Renal pelvis (tissue), 12 donors: ENCODE measurements at places on chromosomes 3 and 15. TPM values are rescaled to one million over a fixed set of nuclear protein-coding genes. Genes with fewer than 3 reads are reported as not detected.

CHST13 gene
- 7.4 TPM for polyA plus RNA-seq

CELF6 gene
- 5.2 TPM for polyA plus RNA-seq

PHLDB2 gene
- polyA plus RNA-seq, result 77.7 TPM

SCG5 gene
- 26.1 TPM for polyA plus RNA-seq

NUP210 gene
- 33.7 TPM for polyA plus RNA-seq

GNB5 gene
- polyA plus RNA-seq, result 21.9 TPM

MYEF2 gene
- 140 TPM for polyA plus RNA-seq

CPN2 gene
- polyA plus RNA-seq, result 0.74 TPM

GMNC gene
- polyA plus RNA-seq, result 6.7 TPM

PLCH1 gene
- 12.8 TPM for polyA plus RNA-seq

CSPG5 gene
- 1.5 TPM for polyA plus RNA-seq

A4GNT gene
- 1.9 TPM for polyA plus RNA-seq

LMAN1L gene
- polyA plus RNA-seq, result 0.04 TPM

EPM2AIP1 gene
- polyA plus RNA-seq, result 54.7 TPM

GP5 gene
- 0.71 TPM for polyA plus RNA-seq

C3orf20 gene
- 0.77 TPM for polyA plus RNA-seq

OTOL1 gene
- not detected for polyA plus RNA-seq

DNA sequence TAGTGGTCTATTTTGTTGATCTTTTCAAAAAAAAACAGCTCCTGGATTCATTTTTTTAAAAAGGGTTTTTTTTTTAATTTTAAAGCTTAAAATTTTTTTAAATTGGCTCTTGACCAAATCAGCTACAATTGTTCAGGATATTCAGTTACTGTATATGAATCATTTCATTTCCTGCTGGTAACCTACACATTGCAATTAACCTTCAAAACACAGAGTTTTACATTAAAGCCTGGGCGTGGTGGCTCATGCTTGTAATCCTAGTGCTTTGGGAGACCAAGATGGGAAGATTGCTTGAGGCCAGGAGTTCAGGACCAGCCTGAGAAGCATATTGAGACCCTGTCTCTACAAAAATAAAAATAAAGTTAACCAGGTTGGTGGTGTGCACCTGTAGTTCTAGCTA lies 163.4 kb downstream of the ALDH1A2 start:
- DNase-seq, result no peak

DNA sequence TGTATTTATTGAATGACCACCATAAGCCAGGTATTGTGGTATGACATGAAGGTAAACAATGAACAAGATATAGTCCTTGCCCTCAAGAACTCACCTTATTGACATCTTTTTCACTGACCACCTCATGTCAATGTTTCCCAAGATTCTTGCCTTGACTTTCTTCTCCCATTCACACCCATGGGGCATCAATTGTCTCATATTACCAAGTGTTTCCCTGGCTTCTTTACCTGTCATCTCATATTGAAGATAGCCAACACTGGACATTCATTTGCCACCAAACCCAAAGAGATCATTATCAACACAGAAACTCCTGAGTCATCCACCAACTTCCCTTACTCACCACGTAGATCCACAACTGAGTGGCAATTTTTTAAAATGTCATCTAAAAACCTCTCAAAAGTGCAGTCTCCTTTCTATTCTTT lies 2.2 kb downstream of the EFHB start:
- no peak for DNase-seq

DNA sequence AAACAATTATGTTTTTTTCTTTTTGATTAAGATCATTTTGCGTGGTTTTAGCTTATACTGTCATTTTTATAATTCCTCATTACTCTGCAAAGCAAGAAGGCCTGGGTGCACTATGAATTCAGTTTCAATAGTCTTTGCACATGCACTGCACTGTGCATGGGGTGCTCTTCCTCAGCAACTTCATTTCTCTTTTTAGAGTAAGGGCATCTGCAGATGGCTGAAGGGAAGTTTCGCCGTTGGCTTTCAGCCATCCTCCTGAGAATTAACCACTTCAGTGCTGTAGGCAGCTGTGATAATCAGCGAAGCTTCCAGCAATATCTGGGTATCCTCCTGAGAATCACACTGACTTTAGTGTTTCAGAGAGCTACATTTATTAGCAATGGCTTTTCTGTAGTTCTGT lies 284.8 kb downstream of the GBE1 start:
- DNase-seq, result no peak

GRCh38 chr3:150743508-150743907 lies 19.5 kb downstream of the SIAH2 start:
- DNase-seq, result no peak

- DNase-seq, result no peak
Measured at GRCh38 chr15:77538027-77538451, 94.7 kb downstream of the LINGO1 start.

GRCh38 chr3:148203297-148204010 lies 494.2 kb upstream of the AGTR1 start:
- DNase-seq, result no peak

GRCh38 chr15:67394873-67395639 lies 125.9 kb upstream of the C15orf61 start:
- no peak for DNase-seq

DNA sequence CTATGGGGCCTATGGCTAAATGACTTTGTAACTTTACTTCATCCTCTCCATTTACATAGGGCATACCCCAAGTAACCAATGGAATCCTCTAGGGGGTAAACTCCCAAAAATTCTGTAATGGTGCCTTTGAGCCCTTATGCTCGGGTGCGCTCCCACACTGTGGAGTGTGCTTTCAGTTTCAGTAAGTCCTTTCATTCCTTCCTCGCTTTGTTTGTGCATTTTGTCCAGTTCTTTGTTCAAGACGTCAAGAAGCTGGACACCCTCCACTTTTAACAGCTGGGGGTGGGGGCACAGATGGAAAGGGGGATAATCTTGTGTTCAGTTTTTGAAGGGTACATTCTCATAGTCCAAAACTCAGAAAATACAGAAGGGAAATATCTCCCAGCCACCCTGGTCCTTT lies 84.4 kb upstream of the C2CD4B start:
- DNase-seq, result no peak

DNA sequence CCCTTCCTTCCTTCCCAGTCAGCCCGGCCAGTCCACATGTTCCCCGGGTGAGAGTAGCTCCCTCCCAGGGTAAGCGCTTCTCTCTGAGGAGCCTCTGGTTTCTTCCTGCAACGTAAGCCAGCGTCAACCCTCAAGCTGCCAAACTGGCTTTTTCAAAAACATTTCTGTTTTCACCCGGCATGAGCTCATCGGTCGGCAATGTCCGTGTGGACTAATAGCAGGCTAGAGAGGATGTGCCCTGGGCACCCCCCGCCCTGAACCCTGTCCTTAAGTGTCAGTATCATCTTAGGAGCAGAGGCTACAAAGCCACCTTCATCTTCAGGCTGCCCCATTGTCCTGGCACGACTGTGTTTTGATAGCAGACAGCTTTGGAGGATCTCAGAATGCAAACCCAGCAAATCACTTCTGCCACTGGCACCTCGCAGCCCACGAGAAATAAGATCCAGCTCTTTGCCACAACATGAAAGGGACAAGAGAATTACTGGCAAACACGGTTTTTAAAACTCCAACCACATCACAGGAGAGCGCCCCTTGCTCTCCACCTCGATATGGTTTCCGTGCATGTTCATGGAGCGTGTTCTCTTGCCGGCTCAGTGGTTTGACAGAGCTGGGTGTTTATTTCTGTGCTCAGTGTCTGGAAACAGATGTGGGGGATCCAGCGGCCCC lies 9.9 kb downstream of the ALDH1A3 start:
- peak; percentile 62 for DNase-seq

GRCh38 chr15:81363718-81364500 lies 10.1 kb downstream of the TMC3 start:
- no peak for DNase-seq

DNA sequence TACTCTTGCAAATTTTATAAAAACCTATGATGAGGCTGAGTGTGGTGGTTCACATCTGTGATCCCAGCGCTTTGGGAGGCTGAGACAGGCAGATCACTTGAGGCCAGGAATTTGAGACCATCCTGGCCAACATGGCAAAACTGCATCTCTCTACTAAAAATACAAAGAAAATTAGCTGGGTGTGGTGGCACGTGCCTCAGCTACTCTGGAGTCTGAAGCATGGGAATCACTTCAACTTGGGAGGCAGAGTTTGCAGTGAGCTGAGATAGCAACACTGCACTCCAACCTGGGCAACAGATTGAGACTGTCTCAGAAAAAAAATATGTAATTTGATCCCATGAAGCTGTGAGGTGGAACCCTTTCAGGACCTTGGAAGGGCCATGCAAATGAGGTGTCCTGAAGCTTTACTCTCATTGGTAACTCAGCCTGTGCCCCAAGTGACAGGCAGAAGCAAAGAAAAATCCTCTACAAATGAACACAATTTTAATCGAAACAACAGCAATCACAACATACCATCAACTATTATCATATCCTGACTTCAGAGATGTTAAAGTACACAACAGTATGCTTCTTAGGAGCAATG lies 84.6 kb upstream of the CDV3 start:
- DNase-seq, result peak; percentile 48

DNA sequence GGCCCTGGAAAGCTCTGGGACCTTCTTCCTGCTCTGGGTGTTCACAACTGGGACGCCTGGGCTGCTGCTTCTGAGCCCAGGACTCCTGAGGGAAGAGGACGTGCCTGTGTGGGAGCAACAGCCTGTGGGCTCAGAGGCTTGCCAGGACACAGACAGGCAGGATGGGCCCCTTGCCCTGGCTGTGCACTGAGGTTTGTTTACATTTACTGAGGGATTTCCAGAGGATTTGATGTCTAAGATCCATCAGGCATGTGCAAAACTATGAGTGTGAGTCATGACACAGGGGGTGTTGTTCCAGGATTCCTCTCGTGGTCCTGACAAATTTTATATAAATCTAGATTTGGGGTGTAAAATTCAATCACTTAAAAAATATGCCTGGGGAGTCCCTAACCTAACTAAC lies 10.6 kb downstream of the CCR9 start:
- DNase-seq, result no peak

- DNase-seq, result no peak
Measured at GRCh38 chr15:64422697-64423096, 35.1 kb downstream of the TRIP4 start.

- peak; percentile 27 for DNase-seq
Measured at GRCh38 chr3:24185738-24186384, 240.8 kb downstream of the NR1D2 start.

- DNase-seq, result no peak
Measured at GRCh38 chr3:44910693-44911092, 36.3 kb downstream of the TGM4 start.

GRCh38 chr3:1616744-1617143 lies 481.9 kb upstream of the CNTN4 start:
- peak; percentile 0 for DNase-seq

DNA sequence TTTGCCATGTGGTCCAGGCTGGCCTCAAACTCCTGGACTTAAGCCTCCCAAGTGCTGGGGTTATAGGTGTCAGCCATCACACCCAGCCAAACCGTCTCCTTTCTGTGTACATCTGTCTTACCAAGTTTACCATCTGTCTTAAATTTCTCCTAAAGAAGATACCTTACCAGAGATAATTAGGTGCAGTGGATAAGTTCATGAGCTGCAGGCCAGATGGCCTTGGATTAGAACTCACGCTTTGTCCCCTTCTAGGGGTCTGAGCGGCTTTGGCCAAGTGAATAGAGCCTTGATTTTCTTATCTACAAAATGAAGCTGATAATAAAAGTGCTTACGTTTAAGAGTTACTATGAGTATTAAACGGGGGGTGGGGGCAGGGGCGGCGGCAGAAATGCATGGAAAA lies 103.9 kb downstream of the SUCLG2 start:
- DNase-seq, result no peak

- no peak for DNase-seq
Measured at GRCh38 chr3:132245552-132246142, 71.6 kb upstream of the ACP3 start.

GRCh38 chr3:179464323-179465092 lies 13.2 kb upstream of the GNB4 start:
- no peak for DNase-seq

GRCh38 chr15:95826412-95827195 lies 503.9 kb upstream of the NR2F2 start:
- no peak for DNase-seq

DNA sequence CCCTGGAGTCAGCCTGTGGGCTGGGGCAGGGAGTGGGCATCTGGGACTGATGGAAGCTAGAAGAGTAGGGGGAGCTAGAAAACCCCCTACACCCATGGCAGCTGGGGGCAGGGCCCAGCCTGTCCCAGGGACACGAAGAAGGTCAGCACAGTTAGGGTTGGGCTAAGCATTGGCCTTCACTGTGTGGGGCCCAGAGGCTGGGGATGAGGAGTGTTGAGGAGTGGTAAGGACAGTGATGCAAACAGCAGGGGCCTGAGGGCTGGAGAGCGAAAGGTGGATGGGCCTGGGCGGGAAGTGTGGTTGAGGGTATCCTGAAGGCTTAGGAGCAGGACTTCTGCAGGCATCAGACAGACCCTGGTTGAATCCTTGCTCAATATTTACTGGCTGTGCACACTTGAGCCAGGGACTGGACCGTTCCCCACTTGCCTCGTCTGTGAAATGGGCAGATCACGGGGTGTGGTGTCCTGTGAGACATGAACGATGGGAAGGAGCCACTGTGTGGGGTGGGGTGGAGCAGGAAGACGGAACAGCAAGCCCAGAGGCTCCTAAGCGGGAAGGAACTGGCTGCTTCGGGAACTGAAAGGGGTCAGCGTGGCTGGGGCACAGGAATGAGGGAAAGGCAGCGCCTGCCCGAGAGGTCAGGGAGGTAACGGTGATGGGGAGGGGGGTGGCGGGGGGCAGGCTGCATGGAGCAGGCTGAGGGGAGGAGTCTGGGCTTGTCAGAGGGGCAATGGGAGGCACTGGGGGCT lies 7.3 kb downstream of the PRKCD start:
- DNase-seq, result no peak

DNA sequence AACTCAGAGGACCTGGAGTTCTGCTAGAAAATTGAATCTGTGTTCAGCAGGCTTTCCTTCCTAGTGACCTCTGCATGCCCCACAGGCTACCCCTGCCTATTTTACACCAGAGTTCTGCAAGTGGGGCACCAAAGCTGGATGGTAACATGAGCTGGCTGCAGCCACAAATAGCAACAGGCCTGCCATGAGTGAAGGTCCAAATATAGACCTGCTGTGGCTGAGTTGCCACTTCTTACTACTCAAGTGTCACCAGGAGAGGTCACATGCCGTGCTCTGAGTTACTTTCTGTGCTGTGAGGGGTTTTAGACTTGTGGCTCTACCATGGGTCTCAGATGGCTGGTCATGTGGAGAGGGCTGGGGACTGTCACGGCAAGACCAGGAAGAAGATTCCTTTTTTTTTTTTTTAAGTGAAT lies at the start of gene FSD2:
FSD2 (minus strand) TSS at position 76 of the 413 bp plus-strand sequence. CDS start 18,679 bp downstream, outside the sequence.
- peak; percentile 46 for DNase-seq

GRCh38 chr3:100352296-100353231 lies 18.0 kb downstream of the NIT2 start:
- no peak for DNase-seq

- no peak for DNase-seq
Measured at GRCh38 chr3:4494895-4495264, 1.7 kb downstream of the ITPR1 start.

GRCh38 chr3:107965136-107965655 lies 125.6 kb downstream of the CD47 start:
- no peak for DNase-seq

GRCh38 chr3:33430061-33430460 lies 10.1 kb downstream of the UBP1 start:
- no peak for DNase-seq

- no peak for DNase-seq
Measured at GRCh38 chr15:99721104-99721778, 12.0 kb downstream of the LYSMD4 start.

- DNase-seq, result no peak
Measured at GRCh38 chr15:90231028-90232017, 2.4 kb downstream of the CIB1 start.

- no peak for DNase-seq
Measured at GRCh38 chr15:94168250-94168649, 63.1 kb upstream of the MCTP2 start.

GRCh38 chr3:42904076-42904475 lies 1.9 kb upstream of the ZNF662 start:
- no peak for DNase-seq
